ENCODE measurements at places on chromosomes 2 and 18.

- no peak for DNase-seq
Measured at GRCh38 chr2:119544075-119544938, at the start of gene CFAP221. TSS of gene CFAP221 (plus strand) at chr2:119544449. CDS start at chr2:119546132, 1,683 bp downstream.

- no peak for DNase-seq
Measured at GRCh38 chr2:64173156-64174135, 29.2 kb upstream of the PELI1 start.

GRCh38 chr2:124670187-124670586, 645.1 kb downstream of the CNTNAP5 start:
- no peak for DNase-seq

DNA sequence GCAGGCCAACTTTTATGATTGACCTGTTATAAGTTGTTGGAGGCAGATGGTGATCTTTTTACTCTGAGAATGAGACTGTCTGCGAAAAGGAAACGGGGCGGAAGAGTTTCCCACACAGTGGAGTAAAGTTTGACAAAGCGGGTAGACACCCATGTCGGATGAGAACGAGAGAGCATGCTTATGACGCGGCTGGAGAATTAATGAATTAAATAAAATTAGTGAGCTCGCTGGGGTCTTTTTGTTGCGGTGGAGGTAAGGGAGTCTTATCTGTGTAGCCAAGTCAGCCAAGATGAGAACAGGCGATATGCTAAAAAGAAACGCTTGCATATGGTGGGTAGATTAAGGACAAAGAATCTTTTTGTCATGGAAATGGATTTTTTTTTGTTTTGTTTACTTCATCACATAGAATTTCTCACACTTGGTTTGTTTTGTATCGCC, 1.8 kb downstream of the SALL3 start:
- no peak for DNase-seq

- no peak for DNase-seq
Measured at GRCh38 chr2:224372641-224373040, 29.3 kb downstream of the FAM124B start.
